ENCODE measurements at places on chromosomes 16 and 17.

- DNase-seq: no peak
Measured at GRCh38 chr17:74544991-74545842, 698 bp downstream of the CD300C start.

GRCh38 chr16:68548947-68549346, 9.9 kb downstream of the ZFP90 start:
- DNase-seq: no peak

- no peak for DNase-seq
Measured at GRCh38 chr16:19583665-19584300, 28.3 kb downstream of the VPS35L start.

DNA sequence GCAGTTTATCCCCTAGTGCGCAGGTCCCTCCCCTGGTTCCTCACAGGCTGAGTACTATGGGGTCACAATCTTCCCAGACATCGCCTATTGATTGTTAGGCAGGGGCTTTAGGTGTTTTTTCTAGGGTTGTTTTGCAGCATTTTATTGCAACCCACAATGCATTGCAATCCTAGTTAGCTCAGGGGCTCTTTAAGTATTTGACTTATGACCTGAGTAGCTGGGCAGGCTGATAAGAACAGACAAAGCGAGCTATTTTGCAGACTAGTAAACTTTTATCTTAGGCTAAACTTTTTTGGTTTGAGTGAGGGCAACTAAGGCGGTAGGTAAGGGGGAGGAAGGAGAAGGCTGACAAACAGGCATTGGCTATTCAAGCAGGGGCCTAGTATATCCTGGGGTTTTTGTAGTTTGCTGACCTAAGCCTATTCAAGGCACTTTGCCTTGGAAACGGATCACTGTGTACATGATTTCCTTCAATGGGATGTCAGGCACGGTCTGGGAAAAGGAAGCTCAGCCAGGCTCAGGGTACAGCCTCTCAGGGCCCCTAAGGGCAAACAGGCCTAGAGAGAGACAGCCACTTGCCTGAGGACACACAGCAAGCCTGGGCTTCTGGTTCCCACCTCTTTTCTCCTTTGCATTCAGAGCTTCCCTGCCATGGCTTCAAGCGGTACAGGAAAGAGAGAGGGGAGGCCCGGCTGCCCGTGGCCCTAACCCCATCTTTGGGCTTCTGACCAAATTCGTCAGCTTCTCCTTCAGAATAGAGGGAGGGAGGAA, 6.4 kb downstream of the DRC7 start:
- DNase-seq: no peak

Data from vagina (tissue), 2 donors.